Thoracic aorta (tissue), 2 donors: ENCODE measurements at places on chromosomes 7 and 10. TPM values are rescaled to one million over a fixed set of nuclear protein-coding genes. Genes with fewer than 3 reads are reported as not detected.

GRCh38 chr7:69817121-69817520 lies 218.8 kb downstream of the AUTS2 start:
- DNase-seq = no peak

DNA sequence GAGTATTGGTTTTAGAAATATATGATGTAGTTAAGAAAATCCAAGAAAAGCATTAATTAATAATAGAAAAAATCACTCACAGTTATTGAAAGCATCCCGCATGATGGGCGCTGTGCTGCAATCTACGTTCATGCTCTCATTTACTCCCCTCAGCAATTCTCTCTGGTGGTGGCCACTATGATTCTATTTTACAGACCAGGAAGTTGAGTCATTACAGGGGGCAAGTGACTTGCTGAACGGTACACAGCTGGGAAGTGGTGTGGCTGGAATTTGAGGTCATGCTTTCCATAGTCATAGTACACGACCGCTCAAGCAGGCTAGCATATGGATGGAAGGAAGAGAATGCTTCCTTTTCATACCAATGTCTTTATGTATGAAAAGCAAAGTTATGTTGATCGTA lies 117.4 kb downstream of the TES start:
- no peak for DNase-seq

DNA sequence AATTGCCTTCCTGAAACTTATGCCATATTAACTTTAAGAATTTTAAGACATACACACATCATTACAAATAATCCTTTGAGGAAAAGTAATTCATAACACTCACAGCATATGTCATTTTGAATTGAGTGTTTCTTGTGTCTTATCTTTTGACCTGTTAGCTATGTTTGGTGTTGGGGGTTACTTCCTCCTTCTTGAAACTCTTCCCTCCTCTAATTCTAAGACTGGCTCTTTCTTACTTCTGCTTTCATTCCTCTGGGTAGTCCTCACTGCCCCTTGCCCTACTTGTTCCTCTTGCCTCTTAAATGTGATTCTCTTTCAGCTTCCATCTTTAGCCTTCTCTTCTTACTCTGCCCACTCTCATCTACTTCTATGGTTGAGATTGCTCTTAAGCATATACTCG lies 28.3 kb upstream of the PIP4K2A start:
- no peak for DNase-seq

- no peak for DNase-seq
These were observed 1.1 kb downstream of the NDST2 start for GRCh38 chr10:73810358-73810734.

CELF2 gene
- total RNA-seq = 69.0 TPM
